ENCODE measurements at places on chromosomes 5 and 9. TPM values are rescaled to one million over a fixed set of nuclear protein-coding genes. Genes with fewer than 3 reads are reported as not detected.

DNA sequence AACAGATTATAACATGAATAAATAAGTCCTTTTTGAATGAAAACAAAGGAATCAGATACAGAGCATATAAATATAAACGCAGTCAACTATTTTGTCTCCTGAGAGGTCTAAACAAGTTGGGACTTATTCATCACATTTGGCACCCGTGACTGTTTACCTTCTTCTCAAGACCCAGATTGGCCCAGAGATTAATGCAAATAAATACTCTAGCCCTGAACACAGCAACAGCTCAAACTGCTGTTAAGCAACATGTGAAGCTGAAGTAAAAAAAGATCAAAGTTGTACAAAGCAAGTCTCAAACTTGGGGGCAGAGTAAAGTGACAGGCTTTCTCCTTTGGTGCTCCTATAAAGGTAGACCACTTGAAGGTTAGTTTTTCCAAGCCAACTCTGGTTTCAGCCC is 95.0 kb upstream of the NR5A1 start:
- DNase-seq = no peak

- no peak for DNase-seq
These were observed 13.3 kb downstream of the ARAP3 start for GRCh38 chr5:141668601-141669265.

DNA sequence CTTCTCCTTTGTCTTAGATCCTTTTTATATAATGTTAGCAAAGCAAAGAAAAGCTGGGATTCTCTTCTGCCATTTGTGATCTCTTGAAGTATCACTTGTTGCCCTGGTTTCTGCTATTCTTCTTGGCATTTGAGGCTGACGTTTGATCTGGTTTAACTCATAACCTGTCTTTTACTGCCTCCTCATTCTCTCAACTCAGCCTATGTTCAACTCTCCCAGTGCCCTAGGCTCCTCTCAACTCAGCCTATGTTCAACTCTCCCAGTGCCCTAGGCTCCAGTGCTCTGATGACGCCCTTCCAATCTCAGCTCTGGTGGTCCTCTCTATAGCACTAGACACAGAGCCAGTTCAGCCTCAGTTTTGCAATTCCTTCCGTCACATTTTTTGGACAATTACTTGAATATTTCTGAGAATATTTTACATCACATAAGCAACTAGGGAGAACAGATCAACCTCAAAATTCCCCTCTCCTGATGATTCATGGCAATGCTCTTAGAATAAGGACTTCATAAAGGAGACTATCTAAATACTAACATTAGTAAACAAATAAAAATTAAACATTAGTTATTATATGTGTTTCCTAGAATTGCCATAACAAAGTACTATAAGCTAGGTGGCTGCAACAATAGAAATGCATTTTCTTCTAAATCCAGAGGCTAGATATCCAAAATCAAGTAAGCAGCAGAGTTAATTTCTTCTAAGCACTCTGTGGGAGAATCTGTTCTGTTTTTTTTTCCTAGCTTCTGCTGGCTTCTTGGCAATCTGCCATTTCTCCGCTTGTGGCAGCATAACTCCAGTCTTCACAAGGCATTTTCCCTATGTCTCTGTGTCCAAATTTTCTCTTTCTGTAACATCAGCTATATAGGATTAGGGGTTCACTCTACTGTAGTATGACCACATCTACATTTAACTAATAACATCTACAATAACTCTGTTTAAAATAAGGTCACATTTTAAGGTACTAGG is 662.1 kb upstream of the FTMT start:
- DNase-seq = no peak

DNA sequence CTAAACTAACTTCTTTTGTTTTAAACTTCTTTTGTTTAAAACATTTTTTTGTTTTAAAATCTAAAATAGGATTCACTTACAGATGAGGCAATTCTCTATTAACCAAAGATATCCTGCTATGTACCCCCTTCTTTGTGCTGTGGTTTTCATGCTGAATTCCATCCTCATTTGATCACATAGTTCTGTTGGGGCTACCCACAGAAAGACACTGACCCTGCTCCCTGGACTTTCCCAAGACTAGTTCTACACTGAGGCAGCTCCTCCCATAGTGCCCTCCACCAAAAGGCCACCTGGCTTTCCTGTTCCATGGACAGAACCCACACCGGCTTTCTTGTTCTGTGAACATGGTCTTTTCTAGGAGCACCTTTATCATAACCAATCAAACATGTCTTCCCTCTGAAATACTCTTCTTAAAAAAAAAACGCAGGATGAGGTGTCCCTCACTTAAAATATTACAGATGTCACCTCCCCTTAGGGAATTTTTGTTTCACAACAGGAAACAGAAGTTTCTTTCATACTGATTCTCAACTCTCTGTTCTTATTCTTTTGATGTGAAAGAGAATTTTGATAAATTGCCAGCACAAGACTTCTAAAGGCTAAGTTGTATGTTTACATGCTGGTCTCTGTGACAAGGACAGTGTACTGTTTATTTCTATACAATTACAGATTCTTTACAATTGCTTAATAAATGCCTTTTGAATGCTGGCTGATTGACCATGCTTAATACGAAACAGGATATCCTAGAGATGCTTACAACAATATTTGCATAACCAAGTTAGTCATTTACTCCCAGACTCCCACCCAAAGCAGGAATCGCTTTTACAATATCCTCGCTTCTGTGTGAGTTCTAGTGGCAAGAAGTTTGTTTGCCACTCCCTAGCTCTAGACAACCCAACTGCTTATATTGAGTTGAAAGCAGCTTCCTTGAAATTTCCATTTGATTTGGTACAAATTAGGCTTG is 300.4 kb downstream of the DTWD2 start:
- DNase-seq = no peak

DNA sequence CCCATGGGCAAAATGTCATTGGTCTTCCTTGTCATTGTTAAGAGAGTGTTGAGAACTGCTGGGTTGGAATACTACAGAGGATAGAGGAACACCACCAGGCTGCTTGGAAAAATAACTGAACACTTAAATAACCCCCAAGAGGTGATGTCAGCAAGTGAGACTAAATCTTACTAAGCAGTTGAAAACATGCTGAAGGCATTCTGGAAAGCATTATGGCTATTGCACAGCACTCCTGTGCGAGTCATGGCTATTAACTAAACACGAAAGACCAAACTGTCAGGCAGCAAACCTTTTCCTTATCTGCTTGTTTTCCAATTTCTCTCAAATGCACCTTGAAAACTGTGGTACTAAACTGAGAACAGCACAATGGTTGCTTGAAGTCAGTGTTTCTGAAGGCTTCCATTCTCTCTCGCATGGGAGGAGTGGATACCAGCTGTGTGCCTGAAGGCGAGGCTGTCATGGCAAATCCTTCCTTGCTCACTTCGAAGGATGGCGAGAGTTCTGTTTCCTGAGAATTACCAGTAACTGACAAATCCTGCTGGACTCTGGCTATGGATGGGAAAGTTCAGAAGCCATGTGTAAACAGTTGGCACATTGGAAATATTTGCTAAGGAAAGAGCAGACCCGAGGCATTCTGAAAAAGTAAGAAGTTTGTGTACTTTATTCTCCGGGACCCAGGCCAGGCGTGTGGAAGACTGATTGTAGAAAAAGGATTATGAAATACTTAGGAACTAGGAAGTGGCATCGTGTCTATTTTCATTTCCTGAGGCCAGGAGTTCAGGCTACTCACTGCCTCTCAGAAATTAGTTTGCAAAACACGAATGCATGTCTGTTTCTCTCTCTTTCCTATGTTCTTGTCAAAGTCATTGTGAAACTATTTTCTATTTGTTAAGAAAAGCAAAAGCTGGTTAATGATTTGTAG is 182.1 kb downstream of the DMRT2 start:
- DNase-seq = peak; percentile 31

GRCh38 chr9:126510564-126510963 is 103.2 kb upstream of the LMX1B start:
- DNase-seq = no peak

DNA sequence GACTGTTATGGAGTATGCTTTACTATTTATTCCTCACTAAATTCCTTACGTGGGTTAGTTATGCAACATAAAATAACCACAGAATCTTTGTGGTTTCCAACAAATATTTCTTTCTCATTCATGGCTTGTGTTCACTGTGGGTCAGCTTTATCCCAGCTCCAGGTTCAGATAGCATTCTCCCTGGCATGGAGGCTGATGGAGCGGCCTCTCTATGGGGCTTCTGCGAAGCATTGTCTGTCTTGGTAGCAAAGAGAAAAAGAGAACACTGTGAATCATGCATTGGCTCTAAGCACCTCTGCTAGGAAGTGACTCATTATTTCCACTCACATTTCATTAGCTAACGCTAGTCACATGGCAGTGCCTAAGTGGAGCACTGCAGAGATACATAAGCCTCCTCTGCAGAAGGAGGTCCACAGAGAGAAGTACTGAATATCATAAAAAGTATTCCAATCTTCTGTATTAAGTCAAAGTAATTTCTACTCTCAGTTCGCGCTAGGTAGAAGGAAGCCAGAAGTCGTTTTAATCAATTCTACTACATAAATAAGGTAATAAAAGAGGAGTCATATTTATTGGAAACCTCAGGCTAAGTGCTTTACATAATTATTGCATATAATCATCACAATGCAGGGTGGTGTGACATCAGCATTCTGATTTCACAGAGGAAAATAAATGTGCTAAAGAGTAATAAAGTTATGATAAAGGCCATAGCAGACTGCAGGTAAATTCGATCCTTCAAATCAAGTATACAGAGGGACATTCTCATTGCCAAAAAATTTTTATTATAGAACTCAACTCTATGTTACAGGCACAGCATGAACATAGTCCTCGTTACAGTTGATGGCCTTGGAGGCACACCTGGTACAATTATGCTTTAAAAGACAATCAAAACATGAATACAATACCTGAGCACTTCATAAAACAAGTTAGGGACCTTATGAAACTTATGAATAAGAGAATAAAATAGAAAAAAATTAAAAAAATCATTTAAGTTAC is 531.1 kb downstream of the CETN3 start:
- DNase-seq = no peak

- no peak for DNase-seq
These were observed 17.1 kb upstream of the APC start for GRCh38 chr5:112720576-112720975.

GRCh38 chr5:138926257-138926656 is 51.1 kb upstream of the LRRTM2 start:
- DNase-seq = no peak

Gene CNTNAP3B
- 15.4 TPM for total RNA-seq

Gene CDKN2B
- 3.0 TPM for total RNA-seq

Gene RNF224
- not detected for total RNA-seq

Gene ALDH1B1
- total RNA-seq = 22.5 TPM

Gene IL9
- not detected for total RNA-seq

Gene SPATA31A3
- total RNA-seq = not detected

Gene EFNA5
- 24.4 TPM for total RNA-seq

Gene FIBCD1
- total RNA-seq = 0.51 TPM

Gene FYB1
- 2.1 TPM for total RNA-seq

Measured in heart right ventricle (tissue), 16 donors.